WERI-Rb-1 (cell line): ENCODE measurements at places on chromosomes 12 and 14.

DNA sequence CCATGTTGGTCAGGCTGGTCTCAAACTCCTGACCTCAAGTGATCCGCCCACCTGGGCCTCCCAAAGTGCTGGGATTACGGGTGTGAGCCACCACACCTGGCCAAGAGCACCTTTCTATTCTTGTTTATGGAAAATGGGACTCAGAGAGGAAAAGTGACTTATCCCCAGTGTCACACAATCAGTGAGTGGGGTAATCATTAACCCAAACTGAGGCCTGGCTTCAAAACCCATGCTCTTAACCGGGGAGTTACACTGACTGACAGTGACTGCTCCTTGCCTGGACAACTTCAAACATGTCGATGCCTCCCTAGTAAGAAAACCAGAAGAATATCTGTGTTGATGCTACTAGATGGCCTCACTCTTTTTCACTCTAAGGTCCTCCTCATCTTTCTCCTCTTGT, 7.3 kb downstream of the CLEC7A start:
- no peak for DNase-seq

GRCh38 chr12:95282266-95282665, 64.7 kb downstream of the VEZT start:
- DNase-seq, result no peak

GRCh38 chr12:9750276-9751203, 10.2 kb downstream of the CD69 start:
- peak; percentile 42 for DNase-seq

- no peak for DNase-seq
Observed at GRCh38 chr12:124542021-124542949, 25.1 kb downstream of the NCOR2 start.

GRCh38 chr14:28121512-28122297, 644.9 kb upstream of the FOXG1 start:
- DNase-seq, result no peak

DNA sequence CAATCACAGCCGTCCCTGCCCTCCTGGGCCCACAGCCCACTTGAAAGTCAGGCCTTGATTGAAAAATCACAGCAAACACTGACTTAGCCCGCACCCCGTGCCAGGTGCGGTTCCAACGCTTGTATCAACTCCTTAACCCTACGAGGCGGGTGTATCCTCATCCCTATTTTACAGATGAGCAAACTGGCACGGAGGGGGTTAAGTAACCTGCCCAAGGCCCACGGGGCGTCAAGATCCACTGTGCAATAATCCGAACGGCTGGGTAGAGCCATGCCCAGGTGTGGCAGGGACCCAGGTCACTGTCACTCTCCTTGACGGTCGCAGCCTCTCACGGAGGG, 583 bp downstream of the DNAH10 start:
- no peak for DNase-seq

DNA sequence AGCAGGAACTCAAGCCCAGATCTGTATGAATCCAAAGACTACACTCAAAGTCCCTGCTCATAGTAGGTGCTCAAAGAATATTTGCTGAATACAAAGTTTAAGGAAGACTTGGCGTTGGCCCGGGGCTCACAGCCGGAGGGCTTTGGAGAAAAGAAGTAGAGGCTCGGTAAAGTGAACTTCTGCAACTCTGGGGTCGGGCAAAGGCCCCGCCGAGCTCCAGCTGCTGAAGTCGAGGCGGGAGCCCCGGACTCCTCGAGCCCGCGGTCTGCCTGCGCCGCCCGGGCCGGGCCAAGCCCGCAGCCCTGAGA, 335 bp downstream of the GCN1 start:
- no peak for DNase-seq

DNA sequence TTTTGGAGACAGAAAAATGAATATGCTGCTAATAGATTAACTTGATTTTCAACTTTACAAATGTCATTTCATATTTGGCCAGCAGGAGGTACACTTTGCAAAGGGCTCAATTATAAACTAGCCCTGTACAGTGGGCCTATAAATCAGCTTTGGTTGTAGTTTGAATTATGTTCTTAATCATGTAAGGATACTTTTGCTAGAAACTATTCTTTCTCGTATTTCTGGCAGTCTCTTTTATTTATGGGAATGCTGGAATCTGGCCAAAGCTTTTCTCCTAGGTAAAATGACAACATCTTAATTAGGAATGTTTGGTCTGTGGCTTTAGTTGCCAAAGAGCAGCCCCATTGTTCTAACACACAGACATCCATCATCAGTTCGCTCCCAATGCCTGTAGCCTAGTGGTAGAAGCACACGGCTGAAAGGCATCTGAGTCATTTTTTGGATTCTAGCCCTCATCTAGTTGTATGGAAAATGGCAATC, 1322.3 kb upstream of the SEL1L start:
- DNase-seq, result no peak

- DNase-seq, result no peak
Observed at GRCh38 chr14:50947446-50947845, 3.2 kb upstream of the PYGL start.

- DNase-seq, result no peak
Observed at GRCh38 chr12:108753976-108754375, 22.7 kb upstream of the CORO1C start.

DNA sequence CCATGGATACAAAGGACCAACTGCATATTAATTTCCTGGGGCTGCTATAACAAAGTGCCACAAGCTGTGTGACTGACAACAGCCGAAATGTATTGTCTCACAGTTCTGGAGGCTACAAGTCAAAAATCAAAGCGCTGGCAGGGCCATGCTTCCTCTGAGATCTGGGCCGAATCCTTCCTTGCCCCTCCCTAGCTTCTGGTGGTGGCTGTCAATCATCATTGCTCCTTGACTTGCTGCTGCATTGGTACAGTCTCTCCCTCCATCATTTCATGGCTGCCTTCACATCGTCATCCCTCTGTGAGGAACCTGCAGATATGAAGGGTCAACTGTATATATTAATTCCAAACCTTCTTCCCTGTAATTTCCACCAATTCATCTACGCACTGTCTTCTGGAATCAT, 118.3 kb downstream of the EXOC5 start:
- no peak for DNase-seq

- peak; percentile 14 for DNase-seq
Observed at GRCh38 chr14:102418169-102418852, 55.6 kb downstream of the TECPR2 start.

DNA sequence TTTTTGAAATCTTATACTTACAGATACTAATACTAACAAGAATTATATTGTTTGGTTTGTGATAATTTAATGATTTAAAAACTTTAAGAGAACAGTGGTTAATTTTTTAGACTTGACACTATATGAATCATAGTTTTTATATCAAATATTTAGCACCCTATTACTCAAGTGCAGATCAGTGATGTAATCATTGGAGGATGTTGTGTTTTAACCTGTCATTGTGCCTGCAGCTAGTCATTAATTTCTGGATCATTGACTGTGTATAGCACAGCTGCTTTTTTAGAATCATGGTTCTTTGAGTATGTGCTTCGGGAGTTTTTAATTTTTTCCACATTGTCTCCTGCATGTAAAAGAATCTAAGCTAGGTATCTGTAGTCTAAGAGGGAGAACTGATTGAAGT, 17.3 kb downstream of the ARID4A start:
- DNase-seq, result no peak

GRCh38 chr14:72917094-72917802, 9.0 kb upstream of the DCAF4 start:
- DNase-seq, result no peak

DNA sequence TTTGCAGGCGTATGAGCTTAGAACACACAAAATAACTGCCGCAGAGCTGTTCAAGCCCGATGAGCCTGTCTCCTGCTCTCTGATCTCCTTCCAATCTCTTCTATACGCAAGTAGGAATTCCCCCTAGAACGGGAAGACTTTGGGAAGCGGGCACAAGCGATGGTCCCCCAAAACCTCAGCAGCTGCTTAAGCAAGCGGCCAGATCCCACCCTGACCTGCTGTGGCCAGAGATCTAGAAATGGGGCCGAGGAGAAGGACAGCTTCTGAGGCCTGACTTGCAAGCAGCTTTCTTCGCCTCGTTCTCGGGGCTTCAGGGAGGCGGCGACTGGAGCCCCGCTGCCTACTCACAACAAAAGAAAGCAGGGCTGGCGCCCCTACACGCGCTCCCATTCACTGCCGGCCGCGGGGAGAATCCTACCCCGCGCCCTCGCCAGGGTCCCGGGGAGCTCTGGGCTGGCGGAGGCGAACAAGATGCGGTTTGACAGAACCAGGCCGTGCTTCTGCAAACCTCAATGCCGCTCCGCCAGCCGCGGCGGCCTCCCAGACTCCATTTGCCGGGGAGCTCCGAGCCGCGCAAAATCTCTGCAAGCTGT, 922 bp downstream of the TBX5 start:
- no peak for DNase-seq

DNA sequence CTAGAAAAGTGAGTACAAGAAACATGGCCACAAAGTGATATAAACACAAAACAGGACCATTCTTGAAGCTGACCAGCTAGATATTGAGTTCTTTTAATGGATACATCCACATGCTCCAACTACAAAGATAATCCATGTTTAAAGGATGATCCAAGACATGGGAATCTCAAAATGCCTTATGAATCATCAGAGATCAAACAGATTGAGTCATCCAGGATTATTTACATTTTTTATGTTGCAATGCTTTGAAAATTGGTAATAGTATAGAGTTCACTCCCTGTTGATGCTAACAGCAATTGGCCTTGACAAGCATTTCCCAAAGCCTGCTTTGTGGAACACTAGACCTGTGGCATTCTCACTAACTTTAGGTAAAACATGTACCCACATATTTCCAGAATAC, 293.0 kb upstream of the TBX3 start:
- DNase-seq, result no peak
